Stimulated activated CD8-positive, alpha-beta memory T cell treated with anti-CD3 and anti-CD28 coated beads, Interleukin-4, amount 100 ng/mL, for 4 hours (primary cell): ENCODE measurements at places on chromosomes 12 and 14.

DNA sequence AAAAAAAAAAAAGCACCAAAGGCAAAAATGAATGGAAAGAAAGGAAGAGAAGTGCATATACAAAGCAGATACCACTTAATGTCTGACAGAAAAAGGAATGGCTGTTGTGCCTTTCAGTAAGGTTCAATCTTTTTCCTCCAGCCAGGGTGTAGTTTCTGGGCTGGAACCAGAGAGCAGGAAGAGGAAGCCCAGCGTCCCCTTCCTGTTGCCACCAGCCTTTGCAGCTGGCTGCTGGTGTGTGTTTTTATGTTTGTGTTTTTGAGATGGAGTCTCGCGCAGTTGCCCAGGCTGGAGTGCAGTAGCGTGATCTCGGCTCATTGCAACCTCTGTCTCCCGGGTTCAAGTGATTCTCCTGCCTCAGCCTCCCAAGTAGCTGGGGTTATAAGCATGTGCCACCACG is 64.6 kb upstream of the LTA4H start:
- no peak for DNase-seq

DNA sequence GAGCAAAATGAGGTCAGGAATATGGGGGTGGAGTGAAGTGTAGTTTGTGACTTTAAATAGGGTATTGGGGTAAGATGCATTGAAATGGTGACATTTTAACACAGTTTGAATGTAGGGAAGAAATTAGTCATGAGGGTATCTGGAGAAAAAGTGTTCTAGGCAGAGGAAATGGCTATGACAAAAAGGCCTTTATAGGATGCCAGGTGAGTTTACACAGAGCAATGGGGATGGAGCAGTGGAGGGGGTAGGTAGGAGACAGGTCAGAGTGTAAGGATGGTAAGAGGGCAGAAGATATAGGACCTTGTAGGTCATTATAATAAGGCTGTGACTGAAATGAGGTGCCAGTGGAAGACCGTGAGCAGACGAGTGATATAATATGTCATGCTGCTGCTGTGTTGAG is 30.4 kb downstream of the HEATR5A start:
- no peak for DNase-seq

GRCh38 chr12:45409966-45410365 is 194.1 kb downstream of the ANO6 start:
- no peak for DNase-seq

- no peak for DNase-seq
Measured at GRCh38 chr14:80586131-80586530, 355.4 kb downstream of the CEP128 start.

DNA sequence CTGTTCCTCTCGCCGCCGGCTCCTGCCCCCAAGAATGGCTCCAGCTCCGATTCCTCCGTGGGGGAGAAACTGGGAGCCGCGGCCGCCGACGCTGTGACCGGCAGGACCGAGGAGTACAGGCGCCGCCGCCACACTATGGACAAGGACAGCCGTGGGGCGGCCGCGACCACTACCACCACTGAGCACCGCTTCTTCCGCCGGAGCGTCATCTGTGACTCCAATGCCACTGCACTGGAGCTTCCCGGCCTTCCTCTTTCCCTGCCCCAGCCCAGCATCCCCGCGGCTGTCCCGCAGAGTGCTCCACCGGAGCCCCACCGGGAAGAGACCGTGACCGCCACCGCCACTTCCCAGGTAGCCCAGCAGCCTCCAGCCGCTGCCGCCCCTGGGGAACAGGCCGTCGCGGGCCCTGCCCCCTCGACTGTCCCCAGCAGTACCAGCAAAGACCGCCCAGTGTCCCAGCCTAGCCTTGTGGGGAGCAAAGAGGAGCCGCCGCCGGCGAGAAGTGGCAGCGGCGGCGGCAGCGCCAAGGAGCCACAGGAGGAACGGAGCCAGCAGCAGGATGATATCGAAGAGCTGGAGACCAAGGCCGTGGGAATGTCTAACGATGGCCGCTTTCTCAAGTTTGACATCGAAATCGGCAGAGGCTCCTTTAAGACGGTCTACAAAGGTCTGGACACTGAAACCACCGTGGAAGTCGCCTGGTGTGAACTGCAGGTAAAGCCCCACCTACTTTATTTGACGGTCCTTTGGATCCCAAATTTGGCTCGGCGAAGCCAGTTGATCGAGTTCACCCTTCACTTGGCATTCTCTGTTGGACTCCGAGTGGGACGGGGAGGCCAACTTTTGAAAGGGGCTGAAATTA is 1.5 kb downstream of the WNK1 start:
- DNase-seq: no peak

DNA sequence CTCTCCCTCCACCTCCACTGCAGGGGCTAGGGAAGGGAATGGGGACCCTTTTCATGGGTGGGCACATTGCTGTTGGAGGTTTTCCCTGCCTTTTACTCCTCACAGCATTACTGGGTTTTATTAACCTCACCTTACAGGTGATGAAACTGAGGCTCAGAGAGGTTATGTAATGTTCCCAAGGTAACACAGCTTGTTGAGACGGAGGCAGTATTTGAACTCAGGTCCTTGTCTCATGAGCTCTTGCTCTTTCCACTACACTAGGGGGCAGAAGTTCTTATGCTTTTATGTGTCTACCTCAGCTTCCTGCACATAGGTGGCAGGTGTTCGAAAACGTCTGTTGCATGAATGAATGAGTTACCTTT is 11.7 kb downstream of the CISTR start:
- DNase-seq: no peak

- DNase-seq: no peak
Measured at GRCh38 chr12:42725809-42726208, 136.3 kb upstream of the PRICKLE1 start.

- no peak for DNase-seq
Measured at GRCh38 chr12:64029013-64029857, 184.7 kb downstream of the SRGAP1 start.

GRCh38 chr12:14225064-14225463 is 140.4 kb upstream of the ATF7IP start:
- DNase-seq: no peak

- DNase-seq: no peak
Measured at GRCh38 chr12:65642061-65642661, 182.1 kb upstream of the HMGA2 start.

DNA sequence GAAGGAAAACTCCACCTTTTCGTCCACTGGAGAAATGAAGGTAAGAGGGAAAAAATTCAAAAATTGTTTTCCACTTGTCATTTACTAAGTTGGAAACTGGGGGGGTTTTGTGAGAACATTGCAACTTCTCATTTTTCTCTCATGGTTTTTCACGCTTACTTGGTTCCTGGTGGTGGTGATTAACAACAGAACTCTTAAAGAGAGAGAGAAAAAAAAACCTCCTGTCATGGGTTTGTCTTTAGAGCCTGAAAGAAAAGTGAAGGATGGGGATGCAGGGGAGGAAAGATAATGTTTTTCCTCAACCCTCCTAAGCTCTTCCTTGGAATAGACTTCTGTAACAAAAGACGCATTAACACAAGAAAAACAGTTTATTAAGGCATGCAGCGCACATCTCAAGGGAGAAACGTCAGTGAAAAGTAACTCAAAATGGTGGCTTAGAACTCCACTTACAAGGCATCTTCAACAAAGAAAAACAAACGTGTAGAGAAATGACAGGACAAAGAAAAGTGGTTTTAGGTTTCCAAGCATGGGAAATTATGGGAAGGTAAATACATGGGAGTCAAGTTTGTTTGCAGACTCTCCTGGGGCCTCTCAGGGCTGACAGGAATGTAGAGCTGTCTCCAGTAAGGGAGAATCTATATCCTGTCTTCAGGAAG is 81.9 kb upstream of the ATF7IP start:
- DNase-seq: no peak

DNA sequence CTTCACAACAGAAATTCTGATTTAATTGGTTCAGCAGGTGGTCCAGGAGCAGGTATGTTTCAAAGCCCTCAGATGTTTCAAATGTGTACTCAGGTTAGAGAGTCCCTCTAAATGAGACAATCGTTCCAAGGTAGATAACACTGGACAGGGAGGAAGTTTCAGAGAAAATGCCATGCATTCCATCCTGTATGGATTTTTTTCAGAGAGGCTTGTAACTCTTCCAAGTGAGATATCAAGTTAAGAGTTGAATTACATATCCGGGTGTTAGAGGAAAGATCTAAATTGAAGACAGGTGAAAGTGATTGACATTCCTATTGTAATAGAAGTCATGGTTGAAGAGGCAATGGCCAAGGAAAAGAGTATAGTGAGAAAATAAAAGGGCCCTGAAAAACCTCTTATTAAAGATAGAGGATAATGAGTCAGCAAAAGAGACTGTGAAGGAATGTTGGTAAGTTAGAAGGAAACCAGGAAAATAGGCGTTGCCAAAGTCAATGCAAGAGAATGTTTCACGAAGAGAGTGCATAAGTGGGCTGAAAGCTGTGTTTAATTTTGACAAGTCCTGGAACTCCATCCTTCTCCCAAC is 105.8 kb downstream of the BMP4 start:
- DNase-seq: no peak

GRCh38 chr14:102965971-102966655 is 43.6 kb downstream of the AMN start:
- DNase-seq: no peak

GRCh38 chr12:54300732-54301427 is at the start of gene NFE2:
NFE2 (minus strand) TSS chr12:54301015; CDS start chr12:54295248, 5,767 bp downstream.
- DNase-seq: no peak

DNA sequence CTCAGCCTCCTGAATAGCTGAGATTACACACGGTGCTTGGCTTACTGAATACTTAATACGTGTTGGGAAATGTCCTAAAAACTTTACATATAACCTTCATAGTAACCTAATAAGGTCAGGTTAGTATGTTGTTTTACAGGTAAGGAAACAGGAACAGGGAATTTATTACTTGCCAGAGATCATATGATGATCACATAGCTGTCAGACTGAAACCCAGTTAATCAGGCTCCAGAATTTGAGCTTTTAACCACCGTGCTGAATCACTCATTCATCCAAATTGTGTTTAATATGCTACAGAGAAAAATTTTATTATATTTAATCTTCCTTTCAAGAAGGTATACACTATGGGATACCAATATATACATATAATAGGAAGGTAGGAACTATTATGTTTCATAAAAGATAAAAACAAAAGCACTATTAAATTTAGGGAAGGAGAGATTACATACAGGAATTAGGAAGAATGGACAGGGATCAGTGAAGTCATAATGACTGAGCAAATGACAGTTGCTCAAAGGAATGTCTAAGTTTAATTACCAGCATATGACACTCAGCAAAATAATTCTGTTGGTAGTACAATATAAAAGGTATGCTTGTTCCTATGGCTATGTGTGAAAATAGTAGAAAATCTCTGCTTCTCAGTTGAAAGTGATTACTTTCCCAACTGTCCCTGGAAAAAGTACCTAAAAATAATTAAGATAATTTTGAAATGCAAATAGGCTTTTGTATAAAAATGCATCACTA is 59.3 kb downstream of the HEATR5A start:
- DNase-seq: no peak

- no peak for DNase-seq
Measured at GRCh38 chr12:19852100-19852855, 413.0 kb downstream of the AEBP2 start.

DNA sequence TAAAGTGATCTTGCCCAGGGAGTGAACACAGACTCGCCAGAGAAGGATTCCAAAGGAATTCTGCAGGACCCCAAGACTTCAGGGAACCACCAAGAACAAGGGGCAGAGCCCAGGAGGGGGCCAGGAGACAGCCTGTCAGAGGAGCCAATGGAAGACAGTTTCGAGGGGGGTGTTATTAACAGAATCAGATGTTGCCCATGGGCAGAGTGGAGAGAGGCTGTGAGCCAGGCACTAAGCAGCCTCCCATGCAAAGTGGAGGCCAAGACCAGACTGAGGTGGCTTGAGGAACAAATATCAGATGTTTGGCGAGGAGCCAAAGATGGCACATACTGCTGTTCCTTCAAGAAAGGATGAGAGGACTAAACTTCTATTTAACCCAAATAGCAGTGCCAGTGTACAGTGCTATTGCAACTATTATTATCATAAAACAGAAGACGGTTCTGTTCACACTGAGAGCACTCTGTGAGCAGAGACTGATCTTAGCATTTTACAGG is 12.6 kb downstream of the APPL2 start:
- no peak for DNase-seq

DNA sequence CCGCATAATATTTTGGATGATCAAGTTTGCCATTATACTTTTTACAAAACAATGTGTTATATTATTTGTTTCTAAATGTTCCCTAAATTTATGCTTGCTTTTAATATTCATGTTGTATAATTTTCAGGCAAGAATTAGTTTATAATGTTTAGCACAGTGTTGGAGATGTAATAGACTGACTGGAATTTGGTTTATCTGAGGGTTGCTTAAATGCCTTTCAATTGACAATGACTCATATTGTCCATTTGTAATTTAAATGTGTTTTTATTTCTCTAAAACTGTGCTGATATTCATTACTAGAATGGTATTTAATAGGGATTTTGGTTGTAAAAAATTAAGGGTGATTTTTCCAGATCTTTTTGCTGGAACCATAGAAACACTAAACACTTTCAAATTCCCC is 788.4 kb downstream of the SLC6A15 start:
- DNase-seq: no peak

- DNase-seq: no peak
Measured at GRCh38 chr14:103140316-103141109, 17.3 kb downstream of the TNFAIP2 start.

GRCh38 chr14:106738075-106738474 is 1211.7 kb downstream of the TMEM121 start:
- no peak for DNase-seq

DNA sequence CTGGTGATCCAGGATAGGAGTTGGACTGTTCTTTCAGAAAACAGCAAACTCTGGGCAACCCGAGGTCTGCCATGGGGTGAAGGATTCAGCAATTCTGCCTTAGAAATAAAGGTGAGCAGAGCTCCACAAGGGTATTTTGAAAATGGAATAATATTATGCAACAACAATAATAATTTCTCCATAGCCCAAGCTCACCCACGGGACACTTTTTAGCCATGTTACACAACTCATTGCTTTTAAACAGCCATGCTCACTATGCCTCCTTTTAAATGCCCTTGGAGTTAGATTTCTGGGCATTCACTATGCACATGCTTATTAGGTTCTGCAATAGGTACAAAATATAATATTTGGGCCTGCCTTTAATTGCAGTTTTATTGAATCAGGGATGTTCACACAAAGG is 37.2 kb downstream of the SLC35F4 start:
- DNase-seq: no peak

- DNase-seq: no peak
Measured at GRCh38 chr14:24123424-24124417, 6.7 kb upstream of the FITM1 start.

GRCh38 chr14:71212683-71213107 is 305.4 kb downstream of the PCNX1 start:
- no peak for DNase-seq

DNA sequence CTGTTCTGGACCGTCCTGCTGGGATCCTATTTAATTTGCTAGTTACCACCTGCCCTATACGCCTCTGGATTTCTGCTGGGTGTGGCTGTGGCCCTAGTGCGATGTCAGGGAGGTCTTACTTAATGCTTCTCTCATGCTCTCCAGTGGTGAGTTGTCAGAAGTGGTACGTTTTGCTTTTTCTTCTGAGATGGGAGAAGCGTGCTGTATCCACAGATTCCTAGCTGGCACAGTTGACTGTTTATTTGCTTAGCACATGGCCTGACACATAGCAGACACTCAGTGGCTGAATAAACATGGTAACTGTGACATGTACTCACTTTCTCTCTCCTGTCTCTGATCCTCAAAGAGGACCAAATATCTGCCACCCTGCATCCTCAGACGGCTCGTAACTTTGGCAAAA is 107.3 kb downstream of the CACNA1C start:
- no peak for DNase-seq
